Effector memory CD4-positive, alpha-beta T cell (primary cell): ENCODE measurements at places on chromosomes 4 and X.
A peak's percentile ranks its signal among the peaks of the same experiment; 100 is the strongest.

DNA sequence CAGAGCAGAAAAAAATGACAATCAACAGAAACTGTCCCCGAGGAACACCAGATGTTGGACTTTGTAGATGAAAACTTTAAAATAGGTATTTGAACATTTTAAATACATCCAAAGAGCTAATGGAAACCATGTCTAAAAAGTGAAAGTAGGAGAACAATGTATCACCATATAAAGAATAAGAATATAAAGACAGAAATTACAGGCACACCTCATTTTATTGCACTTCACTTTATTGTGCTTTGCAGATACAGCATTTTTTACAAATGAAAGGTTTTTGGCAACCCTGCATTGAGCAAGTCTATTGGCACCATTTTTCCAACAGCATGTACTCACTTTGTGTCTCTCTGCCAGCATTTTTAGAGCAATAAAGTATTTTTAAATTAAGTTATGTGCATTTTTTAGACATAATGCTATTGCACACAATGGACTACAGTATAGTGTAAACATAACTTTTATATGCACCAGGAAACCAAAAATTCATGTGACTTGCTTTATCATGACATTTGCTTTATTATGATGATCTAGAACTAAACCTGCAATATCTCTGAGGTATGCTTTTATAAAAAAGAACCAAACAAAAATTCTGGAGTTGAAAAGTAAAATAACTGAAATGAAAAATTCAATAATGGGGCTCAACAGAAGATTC lies 212.4 kb upstream of the CASK start:
- no peak for DNase-seq

DNA sequence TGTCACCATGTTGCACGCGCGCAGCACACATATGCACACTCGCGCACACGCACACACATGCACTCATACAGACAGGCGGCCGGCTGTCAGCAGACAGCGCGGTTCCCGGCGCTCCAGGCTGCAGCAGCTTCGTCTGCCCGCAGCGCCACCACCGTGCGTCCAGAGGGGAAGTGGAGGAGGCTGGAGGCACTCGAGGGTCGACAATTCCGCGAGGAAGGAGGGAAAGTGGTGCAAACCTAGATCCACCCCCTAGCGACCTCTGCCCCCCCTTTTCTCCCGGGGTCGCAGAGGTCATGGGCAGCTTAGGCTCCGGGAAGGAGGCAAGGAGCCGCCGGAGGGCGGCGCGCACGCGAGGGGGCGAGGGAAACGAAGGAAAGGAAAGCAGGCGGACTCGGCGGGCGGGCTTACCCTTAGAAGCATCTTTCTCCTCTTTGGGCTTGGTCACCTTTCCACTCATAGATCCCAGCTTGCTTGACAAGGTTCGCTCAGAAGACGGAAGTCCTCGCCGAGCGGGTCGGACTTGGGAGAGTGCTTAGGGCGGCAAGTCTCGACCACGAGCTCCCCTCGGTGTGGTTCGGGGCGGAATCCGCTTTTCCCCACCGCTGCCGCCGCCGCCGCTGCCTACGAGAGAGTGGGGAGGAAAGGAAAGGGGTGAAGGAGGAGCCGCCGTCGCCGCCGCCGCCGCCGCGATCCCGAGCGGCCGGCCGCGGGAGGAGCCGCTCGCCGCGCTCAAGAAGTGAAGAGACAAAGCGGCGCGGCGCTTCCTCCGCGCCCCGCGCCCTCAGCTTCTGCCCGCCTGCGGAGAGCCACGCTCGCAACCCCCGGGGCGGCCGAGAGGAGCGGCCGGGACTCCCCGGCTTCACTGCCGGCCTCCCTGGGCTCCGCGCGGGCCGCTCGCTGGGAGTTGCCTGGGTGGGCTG lies 326.6 kb upstream of the F9 start:
- DNase-seq = no peak

DNA sequence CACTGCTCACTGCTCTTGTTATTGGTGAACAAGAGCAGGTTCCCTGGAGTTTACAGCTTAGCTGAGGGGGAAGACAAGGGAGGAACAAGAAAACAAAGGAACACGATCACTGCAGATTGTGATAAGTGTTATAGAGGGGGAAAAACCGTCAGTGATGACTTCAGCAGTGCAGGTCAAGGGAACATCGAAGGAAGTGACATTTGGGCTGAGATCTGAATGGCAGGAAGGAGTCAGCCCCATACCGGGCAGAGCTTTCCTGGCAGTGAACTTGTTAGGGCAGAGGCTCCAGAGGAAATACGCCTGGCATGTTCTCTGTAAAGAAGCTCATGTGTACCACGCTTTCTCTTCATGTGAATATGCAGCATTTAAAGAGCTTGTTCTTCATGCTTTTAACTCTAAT lies 78.1 kb downstream of the LDB2 start:
- no peak for DNase-seq

- no peak for DNase-seq
These were observed 97.6 kb downstream of the C4orf33 start for GRCh38 chr4:129193357-129194100.

GRCh38 chr4:53614591-53614990 lies 23.3 kb upstream of the LNX1 start:
- DNase-seq = no peak

GRCh38 chr4:8311101-8312068 lies 41.8 kb downstream of the HTRA3 start:
- no peak for DNase-seq

DNA sequence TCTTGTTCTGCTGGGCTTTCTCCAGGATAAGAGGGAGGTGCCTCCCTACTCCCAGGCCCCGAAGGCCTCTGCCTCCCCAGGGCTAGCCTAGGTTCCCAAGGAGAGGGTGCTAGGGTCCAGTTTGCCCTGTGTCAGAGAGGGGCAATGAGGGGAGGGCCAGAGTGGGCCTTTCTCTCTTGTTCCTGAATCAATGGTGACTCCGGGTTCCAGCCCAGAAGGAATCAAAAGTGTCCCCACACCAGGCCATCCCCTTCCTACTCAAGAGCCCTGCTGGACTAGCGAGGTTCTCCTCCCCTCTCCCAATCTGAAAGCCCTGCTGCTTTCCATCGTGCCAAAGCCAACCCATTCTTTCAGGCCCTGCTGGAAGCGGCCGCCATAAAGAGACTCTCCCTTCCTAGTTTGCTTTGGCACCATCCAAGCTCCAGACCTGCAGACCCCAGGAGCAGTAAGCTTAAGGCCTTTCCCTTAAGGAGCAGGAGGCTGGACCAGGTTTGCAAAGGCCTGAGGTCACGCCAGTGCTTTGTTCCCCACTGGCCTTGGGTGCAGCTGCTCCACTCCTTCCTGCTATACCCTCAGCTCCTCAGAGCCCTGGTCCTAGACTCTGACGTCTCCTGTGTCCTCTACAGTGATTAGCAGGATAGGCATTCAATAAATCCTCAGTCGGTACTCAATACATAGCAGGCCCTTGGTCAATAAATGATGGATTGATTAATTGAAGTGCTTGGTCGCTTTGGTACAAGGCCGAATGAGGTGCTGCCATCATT lies 10.6 kb downstream of the TSC22D3 start:
- no peak for DNase-seq

DNA sequence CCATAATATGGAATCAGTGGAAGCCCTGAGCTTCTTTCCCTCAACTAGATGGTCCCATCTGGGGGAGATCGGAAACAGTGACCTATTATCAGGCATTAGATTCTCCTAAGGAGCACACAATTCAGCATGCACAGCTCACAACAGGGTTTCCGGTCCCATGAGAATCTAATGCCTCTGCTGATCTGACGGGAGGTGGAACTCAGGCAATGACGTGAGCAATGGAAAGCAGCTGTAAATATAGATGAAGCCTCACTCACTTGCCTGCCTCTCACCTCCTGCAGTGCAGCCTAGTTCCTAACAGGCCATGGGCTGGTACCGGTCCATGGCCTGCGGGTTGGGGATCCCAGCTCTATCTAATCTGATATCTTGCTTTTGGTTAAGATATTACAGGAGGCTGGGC lies 88.9 kb downstream of the COX7B2 start:
- DNase-seq = no peak

DNA sequence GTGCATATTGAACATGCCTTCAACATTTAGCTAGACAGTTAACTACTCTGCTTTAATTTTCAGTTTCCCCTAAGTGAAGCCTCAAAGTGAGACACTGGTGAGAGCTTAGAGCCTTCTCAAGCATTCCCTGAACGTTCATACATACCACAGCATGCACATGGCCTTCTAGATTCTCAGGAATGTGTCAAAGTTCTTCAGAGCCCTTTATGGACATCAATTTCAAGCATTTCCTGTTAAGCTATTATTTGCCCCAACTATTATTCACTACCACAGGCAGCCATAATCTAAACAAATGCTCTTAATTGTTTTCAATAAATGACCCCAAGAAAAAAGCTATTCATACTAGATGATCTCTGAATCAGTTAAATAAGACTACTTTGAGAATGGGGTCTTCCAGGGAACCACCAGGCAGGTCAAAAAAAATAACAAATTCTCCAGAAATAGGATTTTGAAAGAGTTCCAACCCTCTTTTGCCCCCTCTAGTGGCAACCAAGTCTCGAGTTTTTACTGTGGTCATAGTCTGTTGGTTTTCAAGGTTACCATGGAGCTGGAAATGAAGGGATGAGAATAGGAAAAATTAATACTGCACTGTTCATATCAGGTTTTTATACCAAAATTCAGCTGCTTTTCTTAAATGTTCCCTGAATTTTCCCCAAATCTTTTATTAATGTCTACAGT lies 235.4 kb downstream of the RAB28 start:
- no peak for DNase-seq

- no peak for DNase-seq
These were observed 11.9 kb downstream of the EXOC1 start for GRCh38 chr4:55865228-55865806.

DNA sequence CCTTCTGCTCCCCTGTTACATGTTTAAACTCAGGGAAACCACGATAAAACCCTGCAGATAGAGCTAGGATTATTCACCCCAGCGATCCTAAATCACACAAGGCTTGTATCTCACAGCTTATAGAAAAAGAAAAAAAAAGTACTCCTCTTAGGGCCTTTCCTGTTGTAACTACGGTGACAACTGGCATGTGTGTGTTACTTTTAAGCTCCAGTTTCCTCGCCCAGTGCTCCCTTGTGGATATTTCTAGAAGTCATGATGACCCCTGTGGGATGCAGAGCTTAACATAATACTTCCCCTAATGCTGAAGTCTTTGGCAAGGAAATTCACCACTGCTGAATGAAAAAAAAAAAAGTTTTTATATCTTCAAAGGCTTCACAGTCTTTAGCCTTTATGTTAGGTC lies 114.7 kb downstream of the NWD2 start:
- DNase-seq = no peak

GRCh38 chrX:53930515-53931380 lies 113.5 kb downstream of the PHF8 start:
- no peak for DNase-seq

- no peak for DNase-seq
These were observed 2.3 kb downstream of the ODAM start for GRCh38 chr4:70197842-70198241.

DNA sequence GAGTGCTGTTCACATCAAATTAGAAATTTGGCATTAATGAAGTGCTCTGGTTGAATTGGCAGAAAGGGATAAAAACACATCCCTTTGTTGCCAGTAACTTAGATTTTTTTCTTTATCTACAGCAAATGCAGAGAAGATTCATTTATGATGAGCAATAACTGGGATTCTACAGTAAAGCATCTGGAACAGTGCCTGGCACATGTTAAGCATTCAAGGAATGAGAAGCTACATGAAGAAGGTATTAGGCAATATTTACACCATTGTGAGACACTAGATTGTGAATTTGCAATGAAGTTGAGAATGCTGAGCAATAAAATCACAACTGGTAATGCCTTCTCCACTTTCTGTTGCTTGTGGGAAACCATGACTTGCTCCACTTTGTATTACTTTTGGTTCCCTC lies 33.5 kb downstream of the PCDH19 start:
- DNase-seq = no peak

DNA sequence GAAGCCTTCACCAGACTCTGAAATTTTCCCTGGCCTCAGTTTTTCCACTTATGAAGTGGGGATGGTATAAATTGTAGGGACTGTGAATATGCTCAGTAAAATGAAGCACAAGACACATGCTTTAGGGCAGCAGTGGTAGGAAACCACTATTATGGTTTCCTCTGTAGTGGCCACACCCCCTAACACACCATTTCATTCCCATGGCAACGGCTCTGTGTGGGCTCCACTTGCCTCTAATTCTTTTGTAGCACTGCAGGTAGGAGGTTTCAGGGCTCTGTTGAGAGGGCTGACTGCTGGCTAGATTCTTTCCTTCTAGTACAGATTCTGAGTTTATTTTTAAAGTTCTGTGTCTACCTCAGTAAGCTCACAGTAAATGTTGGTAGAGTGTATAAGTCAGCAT lies 3.5 kb upstream of the VMA21 start:
- DNase-seq = peak; percentile 56

DNA sequence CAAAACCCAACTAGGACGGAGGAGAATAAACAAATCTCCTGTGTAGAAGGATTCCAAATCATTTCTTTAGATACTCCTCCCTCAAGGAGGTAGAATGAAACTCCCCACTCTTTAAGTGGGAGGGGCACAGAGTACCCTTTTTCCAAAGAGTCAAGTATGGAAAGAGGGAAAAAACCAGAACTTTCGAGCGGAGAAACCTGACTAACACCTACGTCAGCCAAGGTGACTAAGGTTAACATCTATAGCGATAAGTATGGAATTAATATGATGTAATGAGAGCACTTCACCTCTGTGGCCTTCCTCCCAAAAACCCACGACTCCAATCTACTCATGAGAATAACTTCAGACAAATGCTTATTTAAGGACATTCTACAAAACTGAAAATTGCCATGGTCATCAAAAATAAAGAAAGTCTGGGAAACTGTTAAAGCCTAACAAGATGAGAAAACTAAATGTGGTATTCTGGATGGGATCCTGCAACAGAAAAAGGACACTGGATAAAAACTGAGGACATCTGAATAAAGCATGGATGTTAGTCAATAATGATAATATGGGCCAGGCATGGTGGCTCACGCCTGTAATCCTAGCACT lies 157.0 kb upstream of the MAP3K15 start:
- no peak for DNase-seq

- no peak for DNase-seq
These were observed 10.9 kb upstream of the WFS1 start for GRCh38 chr4:6258741-6259140.

- DNase-seq = no peak
These were observed 28.3 kb downstream of the NBDY start for GRCh38 chrX:56757327-56757726.

- no peak for DNase-seq
These were observed 70.1 kb downstream of the PRSS12 start for GRCh38 chr4:118282692-118283091.

DNA sequence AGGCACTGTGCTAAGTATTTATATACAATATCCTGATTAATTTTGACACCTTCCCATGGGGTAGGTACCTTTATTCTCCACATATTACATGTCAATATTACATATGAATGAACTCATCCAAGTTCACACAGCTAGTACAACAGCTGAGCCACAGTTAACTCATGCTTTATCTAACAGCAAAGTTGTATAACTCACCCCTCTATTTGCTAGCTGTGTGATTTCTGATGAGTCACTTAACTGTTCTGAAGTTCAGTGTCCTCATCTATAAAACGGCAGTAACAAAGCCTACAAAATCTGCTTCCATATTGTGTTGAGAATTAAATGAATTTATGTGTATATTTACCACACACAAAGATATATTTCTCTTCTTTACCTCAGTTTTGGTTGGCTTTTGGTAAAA lies 48.2 kb upstream of the KDR start:
- no peak for DNase-seq
